ENCODE measurements at places on chromosomes 13 and 19.

- no peak for DNase-seq
These were observed 21.6 kb upstream of the F2RL3 start for GRCh38 chr19:16867211-16867610.

DNA sequence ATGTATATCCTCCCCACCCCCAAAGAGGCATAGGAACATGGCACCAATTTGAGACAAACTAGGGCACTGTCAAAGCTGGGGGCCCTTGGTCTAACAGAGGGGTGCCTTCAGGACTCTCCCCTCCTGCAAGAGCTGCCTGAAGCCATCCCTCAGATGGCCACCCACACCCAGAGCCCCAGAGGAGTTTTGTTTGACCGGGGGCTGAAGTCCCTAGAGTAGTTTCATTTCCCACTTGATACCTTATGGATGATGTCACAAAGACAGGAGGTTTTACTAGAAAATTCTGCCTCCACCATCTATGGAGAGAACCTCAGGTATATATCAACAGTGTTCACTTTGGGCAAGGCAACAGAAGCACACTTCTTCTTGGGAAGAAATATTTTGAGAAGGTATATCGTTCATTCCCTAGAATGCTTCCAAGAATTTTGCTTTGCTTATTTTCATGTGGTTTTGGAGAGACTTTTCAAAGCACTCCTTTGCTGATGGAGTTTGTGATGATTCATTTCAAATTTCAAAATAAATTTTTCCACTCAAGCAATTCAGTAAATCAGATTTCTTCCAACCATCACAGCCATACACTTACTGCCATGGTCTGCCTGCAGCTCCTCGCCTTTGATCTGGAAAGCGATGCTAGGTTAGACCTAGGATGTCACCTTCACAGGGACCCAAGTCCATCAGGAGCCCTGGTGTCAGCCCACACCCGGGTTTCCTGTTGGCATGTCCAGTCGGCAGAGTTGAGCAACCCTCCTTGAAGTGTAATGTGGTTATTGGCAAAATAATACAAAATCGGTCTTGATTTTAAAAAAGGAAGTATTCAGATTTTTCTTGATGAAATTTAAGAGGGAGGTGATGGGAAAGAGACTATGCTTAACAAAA, 207.0 kb downstream of the SHISA2 start:
- DNase-seq, result no peak

DNA sequence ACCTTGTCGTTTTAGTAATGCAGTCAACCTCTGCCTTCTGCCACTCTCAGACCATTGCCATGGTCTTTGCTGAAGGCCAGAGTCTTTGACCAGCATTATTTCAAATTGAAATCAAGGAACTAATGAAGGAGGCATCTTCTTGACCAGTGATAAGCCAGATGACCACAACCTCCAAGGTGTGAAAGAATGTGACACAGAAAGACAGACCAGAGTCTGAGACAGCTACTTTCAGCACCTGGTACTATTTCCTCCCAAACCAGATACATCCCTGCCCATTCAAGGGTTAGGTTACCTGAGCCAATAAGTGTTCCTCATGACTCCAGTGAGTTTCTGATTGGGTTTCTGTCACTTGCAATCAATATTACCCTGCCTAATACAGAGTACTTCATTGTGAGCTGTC, 20.3 kb upstream of the RNASEH2B start:
- DNase-seq, result no peak

DNA sequence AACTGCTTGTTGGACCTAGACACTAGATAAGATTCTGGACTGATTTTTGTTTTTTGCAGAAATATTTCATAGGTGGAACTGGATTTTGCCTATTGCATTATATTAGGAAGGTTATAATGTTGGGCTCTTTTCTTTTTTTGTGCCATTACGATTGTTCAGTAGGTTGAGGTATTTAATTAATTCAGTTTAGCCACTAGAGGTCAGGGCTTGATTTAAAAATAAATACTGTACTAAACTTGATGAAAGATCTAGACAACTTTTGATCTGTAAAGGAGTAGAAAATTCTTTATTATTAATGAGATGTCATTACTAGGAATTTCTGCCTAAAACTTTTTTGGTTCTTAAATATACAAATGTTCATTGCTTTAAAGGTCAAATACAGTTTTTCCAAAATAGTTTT, 15.2 kb upstream of the SUPT20H start:
- peak; percentile 44 for DNase-seq

DNA sequence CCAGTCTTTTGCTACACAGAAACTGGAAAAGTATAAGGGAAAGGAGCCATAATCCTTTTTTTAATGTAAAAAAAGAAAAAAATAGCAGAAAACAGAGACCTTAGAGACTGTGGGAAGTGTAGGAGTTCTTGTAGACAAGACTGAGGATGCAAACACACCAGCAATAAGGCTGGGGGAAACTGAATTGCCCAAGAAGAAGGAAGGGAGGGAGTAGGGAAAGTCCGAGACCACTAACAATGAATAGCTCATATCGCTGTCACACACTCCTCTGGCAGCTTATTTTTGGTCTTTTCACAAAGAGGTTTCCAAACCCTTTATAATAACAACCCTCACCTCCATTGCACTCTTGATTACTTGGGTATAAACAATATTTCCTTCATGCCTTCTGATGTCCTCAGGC, 952.0 kb downstream of the SLITRK5 start:
- no peak for DNase-seq

GRCh38 chr13:79663435-79663834, 182.5 kb downstream of the NDFIP2 start:
- DNase-seq, result no peak

- no peak for DNase-seq
These were observed 18.2 kb upstream of the UBAC2 start for GRCh38 chr13:99182439-99182838.

DNA sequence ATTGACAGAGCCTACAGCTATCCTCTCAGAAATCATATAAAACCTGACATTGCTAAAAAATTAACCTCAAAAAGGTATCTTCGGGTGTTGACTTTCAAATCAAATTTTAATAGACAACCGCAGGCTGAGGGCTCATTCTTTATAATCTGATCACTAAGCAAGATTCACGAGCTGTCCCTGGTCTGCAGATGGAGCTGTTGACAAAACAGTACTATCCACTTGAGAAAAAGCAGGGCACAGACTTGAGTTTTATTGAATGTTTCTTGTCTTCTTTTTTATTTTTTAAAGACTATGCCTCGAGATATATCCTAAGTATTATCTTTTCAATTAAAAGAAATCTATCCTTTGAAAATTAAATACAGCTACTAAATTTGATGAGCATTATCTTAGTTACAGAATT, 540.5 kb downstream of the PCDH9 start:
- DNase-seq, result peak; percentile 54

- DNase-seq, result no peak
These were observed 2.7 kb upstream of the RAP2A start for GRCh38 chr13:97431171-97431764.

DNA sequence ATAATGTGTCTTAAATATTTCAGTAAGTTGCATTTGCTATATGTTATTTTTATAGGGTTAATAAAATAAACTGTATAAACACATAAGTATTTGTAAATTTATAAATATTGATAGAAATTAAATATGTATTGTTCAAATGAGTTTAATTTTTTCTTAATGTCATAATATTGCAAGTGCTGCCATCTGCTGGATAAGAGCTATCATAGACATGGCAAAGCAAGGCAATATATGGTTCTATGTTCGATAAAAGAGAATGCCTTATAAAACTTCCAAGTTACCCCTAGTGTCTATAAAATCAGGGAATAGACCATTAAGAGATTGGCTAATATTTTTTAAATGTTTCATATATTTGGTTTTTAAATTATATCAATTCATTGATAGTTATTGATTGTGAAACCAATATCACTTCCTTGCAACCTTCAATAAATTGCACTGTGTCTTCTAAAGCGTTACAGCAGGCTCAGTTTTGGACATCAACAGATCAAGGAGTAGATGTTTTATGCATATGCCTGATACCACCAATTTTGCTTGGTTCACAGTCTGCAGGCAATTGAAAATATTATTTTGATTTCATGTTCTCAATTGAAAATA, 29.0 kb upstream of the SLITRK6 start:
- no peak for DNase-seq

GRCh38 chr13:52850396-52851136, 2.1 kb upstream of the PCDH8 start:
- DNase-seq, result peak; percentile 23

DNA sequence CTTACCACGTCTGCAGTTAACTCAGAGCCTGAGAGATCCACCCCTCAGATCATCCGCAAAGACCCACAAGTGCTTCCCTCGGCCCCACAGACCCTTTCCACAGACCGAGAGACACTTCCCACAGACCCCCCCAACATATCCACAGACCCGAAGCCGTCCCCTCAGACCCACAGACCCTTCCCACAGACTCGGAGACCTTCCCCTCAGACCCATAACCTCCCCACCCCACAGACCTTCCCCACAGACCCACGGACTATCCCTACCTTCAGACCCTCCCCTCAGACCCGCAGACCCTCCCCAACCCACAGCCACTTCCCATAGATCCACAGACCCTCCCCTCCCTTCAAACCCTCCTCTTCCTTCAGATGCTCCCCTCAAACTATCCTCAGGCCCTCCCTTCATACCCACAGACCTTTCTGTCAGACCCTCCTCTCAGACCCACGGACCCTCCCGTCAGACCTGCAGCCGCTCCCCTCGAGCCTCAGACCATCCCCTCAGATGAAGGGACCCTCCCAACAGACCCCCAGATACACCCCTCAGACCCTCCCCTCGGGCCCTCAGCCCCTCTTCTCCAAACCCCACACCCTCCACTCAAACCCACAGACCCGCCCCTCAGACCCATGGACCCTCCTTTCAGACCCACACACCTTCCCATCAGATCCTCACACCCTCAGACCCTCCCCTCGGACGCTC, 20.1 kb upstream of the TFDP1 start:
- no peak for DNase-seq

GRCh38 chr19:49887665-49888509, 8.8 kb downstream of the IL4I1 start:
- peak; percentile 41 for DNase-seq
